Caki2 (cell line): ENCODE measurements at places on chromosomes 4 and X. TPM values are rescaled to one million over a fixed set of nuclear protein-coding genes. Genes with fewer than 3 reads are reported as not detected.

SLC34A2 gene
- total RNA-seq, result not detected in 2 replicates

DNA sequence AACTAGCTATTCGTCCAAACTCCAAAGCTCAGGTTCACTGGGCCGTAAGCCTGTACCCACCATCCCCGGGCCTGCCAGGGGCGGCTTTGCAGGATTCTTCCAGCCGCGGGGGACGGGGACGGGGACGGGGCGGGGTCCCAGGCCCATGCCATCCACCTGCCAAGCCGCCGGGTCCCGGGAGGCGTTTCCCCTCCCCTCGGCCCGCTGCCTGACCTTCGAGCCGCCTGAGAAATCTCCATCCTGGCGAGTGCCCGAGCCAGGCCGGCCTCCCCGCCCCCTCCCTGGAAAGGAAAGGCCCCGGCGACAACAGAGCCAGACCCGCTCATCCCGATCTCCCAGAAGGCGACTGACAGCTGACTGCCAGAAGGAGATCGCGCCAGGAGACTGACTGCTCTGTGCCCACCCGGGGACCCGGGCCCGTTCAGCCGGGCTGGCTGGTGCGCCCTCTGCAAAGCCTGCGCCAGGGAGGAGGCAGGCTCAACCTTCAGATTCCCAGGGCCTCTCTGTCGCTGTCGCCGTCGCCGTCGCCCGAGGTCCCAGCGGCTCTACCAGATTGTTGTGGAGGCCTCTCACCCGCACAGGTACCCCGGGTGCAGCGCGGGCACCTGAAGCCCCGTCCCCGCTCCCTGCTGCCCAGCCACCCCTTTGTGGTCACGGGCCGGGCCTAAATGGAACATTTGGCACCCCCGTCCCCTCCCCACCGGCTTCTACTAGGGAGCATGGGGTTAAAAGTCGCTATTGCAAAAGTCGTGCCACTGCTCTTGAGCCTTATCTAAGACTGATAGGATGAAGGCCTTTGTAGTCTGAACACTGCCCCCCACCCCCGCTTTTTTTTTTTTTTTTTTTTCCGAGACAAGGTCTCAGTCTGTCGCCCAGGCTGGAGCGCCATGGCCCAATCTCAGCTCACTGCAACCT is at the start of gene RGN:
Gene RGN (plus strand): TSS at position 315 of the 915 bp plus-strand sequence. CDS start 2,702 bp downstream, outside the sequence.
- DNase-seq, result no peak

GRCh38 chr4:163776957-163777356 is 282.5 kb downstream of the TMA16 start:
- DNase-seq, result no peak

- no peak for DNase-seq
Observed at GRCh38 chrX:136097871-136098805, 49.2 kb upstream of the FHL1 start.

DNA sequence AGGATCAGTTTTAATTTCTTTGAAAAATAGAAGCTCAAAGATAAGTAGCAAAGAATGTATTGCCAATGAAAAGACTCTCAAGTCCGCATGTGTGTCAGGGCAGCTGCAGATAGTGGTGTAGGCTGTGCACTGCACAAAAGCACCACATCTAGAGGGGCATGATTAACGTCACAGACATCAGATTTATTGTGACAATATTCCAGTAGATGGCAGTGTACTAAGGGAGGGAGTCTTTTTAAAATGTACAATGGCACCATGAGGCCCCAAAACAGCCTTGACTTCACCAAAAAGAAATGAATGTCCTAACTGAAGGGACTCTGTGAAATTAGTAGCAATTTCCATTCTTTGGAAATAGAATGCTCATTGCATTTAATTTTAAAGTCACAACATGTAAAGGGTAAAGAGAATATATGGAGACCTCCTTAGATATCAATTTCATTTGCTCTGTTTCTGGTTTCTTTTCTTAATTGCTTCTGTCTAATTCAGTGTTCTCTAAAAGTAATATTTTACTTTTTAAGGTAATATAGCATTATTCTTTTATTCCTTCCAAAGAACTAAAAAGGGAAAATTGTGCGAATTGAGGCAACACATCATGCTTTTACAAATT is 98.4 kb downstream of the ZNF827 start:
- peak; percentile 56 for DNase-seq

DNA sequence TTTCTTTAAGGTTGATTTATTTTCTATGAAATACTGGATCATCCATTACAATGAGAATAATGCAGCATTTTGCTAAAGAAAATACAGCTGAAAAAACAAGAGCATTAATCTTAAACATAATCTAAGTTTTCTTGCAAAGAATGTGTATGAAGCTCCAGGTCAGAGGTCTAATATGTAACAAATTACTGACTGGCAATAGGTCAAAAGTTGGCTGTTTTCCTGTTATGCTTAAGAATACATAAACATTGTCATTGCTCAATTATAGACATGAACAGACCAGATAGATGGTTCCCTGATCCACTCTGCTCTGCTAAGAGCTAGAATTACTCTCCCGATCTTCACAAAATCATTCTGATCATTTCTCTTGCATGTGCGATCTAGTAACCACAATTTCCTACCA is 718.6 kb downstream of the PDHA2 start:
- no peak for DNase-seq

GRCh38 chr4:142475663-142476062 is 370.4 kb downstream of the INPP4B start:
- no peak for DNase-seq

DNA sequence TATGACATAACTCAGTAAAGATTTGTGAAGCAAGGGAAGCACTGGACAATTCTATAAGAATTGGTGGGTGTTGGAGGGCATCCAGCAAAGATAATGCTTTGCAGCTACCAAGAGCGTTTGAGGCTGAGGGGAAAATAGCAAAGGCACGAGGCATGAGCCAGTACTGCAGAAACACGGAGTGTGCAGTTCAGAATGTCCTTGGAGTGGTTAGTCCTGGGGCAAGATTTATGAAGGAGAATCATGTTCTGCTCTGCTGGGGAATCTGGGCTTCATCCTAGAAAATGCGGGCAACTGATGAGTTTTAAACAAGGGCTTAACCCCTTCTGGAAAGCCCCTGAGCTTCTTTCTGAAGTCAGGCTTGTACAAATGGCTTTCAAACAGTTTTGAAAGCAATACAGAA is 452.5 kb downstream of the IL15 start:
- no peak for DNase-seq

DNA sequence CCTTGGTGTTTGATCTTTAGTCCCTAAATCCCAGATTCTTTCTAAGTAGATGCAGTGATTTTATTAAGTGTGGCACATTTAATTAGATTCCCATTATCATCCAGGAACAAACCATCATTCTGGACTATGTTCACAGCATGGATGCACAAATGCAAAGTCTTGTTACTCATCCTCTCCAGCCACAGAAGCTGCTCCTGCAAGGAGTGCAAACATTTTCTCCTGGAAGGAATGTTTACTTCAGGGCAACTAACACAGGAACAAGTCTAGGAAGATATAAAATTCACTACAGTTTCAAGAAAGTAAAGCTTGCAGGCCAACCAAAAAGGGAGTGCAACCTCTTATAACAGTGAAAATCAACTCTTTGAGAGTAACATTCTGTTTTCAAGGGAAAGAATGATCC is 106.0 kb downstream of the IQCM start:
- no peak for DNase-seq

GRCh38 chr4:26218677-26219605 is 101.9 kb upstream of the RBPJ start:
- DNase-seq, result no peak

DNA sequence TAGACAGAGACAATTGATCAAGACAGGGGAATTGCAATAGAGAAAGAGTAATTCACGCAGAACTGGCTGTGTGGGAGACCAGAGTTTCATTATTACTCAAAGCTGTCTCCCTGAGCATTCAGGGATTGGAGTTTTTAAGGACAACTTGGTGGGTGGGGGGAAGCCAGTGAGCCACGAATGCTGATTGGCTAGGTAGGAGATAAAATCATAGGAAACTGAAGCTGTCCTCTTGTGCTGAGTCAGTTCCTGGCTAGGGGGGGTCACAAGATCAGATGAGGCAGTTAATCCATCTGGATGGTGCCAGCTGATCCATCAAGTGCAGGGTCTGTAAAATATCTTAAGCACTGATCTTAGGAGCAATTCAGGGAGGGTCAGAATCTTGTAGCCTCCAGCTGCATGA is 358.6 kb downstream of the GPM6A start:
- DNase-seq, result no peak
